Ammon's horn (tissue), 1 donor: ENCODE measurements at places on chromosomes 3 and 15.

GRCh38 chr3:119524931-119525662 is 26.8 kb downstream of the TIMMDC1 start:
- peak; percentile 26 for DNase-seq

- no peak for DNase-seq
Observed at GRCh38 chr15:77702211-77702957, 69.7 kb upstream of the LINGO1 start.

- peak; percentile 9 for DNase-seq
Observed at GRCh38 chr15:62684123-62684808, 358.3 kb upstream of the TPM1 start.

DNA sequence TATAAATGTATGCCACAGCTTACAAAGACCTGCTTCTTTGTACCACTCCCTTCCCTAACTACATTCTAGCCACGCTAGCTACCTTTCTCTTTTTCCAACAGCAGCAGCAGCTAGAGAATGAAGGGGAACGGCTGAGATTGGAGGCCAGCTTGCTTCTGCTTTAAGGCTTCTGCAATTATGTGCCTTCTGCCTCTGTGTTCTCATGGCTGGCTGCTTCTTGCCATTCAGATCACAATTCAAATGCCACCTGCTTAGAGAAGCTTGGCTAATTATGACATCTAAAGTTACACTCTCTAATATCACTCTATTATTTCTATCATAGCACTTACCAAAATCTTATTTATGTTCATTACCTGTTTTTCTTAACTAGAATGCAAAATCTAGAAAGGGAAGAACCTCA is 95.2 kb downstream of the RYK start:
- DNase-seq: no peak

DNA sequence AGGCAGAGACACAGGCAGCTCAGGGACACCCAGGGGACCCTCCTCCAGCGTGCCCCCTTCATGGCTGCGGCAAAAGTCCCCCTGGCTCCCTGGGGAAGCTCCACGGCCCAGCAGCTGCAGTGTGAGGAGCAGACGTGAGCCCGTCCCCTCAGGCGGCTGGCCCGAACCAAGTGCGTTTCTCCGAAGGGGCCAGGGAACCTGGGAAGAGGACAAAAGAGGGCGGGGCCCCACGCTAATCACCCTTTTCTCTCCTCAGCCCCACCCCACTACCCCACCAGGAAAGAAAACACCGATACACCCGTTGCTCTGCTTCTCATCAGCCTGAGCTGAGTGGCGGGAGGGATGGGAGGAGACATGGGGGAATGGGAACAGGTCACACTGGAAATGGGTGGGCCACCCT is at the start of gene MUC4:
TSS of gene MUC4 (minus strand) at position 174 of the 400 bp plus-strand sequence. CDS start at position 62, 112 bp downstream.
- DNase-seq: no peak

GRCh38 chr3:122004991-122005565 is 17.0 kb downstream of the ILDR1 start:
- no peak for DNase-seq

- DNase-seq: no peak
Observed at GRCh38 chr15:91541286-91541685, 312.2 kb upstream of the SLCO3A1 start.
